ENCODE measurements at places on chromosomes 3 and 15.

- no peak for DNase-seq
These were observed 96.1 kb downstream of the MCTP2 start for GRCh38 chr15:94327356-94327936.

- DNase-seq, result no peak
These were observed 223.7 kb downstream of the PDCD6IP start for GRCh38 chr3:34022147-34022546.

DNA sequence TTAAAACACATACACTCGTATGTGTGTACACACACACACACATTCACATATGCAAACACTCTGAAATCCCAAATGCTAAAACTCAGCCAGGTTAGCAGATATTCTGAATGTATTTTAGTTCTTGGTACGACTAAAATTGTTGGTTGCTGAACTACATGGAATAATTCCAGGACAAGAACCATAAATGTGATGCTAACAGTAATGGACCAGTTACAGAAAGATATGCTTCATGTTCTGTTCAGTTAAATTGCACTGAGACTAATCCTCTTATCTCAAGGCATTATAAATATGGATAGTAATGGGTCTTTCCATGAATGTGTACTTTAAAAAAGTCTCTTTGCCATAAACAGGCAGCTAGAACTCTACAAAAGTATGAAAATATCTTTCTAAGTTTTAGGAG, 113.3 kb downstream of the FRMD4B start:
- no peak for DNase-seq

DNA sequence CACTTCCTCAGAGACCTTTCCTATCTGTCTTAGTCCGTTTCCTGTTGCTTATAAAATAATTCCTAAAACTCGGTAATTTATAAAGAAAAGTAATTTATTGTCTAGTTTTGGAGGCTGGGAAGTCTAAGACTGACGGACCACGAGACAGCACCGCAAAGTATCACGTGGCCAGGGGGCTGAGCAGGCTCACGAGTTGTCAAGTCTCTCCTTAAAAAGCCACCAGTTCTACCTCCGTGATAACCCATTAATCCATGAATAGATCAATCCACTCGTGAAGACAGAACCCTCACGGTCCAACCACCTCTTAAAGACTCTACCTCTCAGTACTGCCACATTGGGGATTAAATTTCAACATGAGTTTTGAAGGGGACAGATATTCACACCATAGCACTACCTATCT, 821 bp downstream of the LINS1 start:
- no peak for DNase-seq

DNA sequence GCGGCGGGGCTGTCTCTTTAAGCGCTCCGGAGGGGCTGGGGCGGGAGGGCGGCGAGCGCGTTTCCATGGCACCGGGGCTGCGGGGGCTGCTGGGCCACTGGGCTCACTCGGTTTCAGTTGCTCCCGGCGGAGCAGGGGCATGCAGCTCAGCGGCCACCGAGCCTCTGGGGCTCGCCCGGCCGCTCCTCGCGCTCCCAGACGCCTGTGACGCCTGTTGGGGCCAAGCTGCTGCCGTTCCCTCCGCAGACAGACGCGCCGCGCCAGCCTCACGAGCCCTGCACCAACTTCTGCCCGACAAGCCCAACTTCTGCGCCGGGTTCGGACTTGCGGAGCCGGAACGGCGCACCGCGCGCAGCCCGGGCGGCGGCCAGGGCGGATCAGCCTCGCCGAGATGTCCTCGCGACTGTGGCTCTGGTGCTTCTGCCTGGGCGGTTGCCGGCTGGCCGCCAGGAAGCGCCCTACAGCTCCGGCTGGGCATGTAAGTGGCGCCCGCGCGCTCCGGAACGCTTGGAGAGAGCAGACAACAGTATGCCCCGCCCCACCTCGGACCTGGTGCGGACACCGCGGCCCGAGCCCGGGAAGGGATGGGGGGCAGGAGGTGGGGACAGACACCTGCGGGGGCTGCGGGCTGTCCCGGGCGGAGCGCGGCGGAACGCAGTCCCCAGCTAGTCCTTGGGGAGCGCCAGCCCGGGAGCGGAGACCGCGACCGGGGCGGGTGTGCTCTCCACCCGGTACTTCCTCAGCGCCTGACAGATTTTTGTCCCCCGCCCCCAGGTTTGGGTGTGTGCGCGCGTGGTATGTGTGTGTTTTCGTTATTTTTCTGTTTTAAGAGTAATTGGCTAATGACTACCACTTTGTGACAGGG, 154.1 kb upstream of the GOLIM4 start:
- DNase-seq, result peak; percentile 73

DNA sequence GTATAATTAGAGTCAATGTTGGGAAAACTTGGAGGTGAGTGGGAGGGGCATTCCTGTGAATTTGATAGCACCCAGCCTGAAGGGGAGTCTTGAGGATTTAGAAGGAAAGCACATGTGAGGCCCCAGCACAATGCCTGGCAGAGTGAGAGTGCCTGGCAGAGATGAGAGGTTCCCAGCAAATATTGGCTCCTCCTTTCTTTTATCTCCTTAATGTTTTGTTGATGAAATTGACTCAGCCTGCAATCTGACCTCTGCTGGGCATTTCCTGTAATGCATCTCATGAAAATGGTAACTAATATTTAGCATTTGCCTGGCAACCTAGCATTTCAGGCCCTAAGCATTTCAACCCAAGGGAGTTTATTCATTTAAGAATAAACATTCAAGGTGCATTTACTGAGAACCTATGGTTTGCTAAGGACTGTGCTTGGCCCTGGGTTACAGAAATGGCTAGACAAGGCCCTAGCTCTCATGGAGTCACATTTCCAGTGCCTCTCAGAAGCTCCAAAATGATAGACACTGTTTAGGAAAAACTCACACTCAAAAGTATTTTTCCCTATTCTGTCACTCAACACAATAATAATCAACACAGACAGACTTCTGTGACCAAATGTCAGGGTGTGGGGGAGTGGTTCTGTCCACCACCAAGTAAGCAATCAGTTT, 19.0 kb downstream of the PDHB start:
- no peak for DNase-seq

DNA sequence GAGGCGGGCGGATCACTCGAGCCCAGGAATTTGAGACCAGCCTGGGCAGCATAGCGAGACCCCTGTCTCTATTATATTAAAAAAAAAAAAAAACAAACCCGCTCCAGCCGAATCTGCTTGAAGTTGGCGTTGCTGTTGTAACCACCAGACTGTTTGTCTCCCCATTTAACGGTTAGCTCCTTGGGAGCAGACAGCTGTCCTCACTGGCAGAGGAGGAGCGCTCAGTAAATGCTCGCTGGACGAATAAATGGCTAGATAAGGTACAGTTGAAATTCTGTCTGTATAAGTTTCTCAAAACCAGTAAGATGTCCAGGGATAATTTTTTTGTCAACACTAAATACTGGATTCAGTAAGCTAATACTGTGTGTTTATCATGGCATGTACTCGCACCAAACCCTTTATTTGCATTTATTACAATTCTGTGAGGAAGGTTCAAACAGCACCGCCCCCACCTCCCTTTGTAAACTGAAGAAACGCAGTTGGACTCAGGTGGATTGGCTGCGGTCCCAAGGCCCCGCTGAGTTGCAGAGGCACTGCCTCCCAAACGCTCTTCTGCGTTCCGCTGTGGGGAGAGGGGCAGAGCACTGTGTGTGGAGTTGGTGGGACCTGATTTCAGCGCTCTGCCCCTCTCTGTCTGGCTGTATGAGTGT, 1.1 kb downstream of the RCCD1 start:
- no peak for DNase-seq

GRCh38 chr3:42539871-42540714, 37.6 kb downstream of the VIPR1 start:
- DNase-seq, result no peak

GRCh38 chr3:194971009-194971408, 285.3 kb downstream of the FAM43A start:
- no peak for DNase-seq

GRCh38 chr3:125054449-125055329, 1.1 kb downstream of the HEG1 start:
- peak; percentile 48 for DNase-seq

- DNase-seq, result no peak
These were observed 54.8 kb upstream of the CGNL1 start for GRCh38 chr15:57321485-57321884.
